Stimulated activated CD4-positive, alpha-beta T cell treated with anti-CD3 and anti-CD28 coated beads, Interleukin-15, amount 100 ng/mL, for 24 hours (primary cell): ENCODE measurements at places on chromosomes 3 and 15.

DNA sequence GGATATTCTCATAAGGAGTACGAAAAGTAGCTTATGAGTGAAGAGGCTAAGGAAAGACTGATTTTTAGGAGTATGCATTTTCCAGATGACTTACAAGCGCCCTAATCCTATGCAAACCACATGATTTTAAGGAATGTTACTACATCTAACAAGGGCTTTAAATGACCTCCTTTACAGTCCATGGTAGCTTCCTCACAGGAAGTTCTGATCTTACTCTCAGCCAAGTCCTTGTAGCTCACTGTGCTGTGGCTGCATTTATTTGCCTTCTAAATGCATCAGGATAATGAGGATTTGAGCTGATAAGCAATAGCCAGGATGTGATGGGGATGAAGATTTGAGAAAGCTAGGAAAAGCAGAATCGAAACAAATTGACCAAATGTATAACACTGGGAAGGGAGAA is 896.0 kb downstream of the MCTP2 start:
- DNase-seq = no peak

DNA sequence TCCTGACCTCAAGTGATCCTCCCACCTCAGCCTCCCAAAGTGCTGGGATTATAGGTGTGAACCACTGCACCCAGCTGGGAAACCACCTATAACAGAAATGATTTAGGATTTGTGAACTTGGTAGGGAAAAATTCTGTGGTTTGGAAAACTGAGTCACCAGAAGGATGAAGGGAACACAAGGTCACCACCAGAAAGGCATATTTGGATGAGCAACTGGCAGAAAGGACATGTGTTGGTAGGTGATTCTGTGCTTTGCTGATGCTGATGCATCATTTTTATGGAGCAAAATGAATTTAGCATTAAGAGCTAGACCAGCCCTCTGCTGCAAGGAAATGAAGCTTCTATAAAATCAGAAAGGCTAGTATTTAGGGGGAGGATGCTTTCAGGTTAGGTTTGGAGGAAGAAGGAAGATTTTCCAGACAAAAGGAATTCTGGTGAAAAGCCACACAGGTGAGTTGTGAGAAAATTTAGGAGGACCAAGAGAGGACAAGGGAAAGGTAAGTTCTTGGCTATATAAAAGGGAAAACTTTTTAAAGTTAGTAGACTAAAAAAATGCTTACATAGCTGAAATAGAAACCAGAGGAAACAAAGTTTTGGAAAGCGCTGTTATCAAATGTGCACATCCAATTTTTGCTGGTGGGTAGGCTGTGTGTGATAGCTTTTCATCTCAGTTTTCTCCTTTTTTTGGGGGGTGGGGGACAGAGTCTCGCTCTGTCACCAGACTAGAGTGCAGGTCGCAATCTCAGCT is 3.6 kb downstream of the PXK start:
- no peak for DNase-seq

DNA sequence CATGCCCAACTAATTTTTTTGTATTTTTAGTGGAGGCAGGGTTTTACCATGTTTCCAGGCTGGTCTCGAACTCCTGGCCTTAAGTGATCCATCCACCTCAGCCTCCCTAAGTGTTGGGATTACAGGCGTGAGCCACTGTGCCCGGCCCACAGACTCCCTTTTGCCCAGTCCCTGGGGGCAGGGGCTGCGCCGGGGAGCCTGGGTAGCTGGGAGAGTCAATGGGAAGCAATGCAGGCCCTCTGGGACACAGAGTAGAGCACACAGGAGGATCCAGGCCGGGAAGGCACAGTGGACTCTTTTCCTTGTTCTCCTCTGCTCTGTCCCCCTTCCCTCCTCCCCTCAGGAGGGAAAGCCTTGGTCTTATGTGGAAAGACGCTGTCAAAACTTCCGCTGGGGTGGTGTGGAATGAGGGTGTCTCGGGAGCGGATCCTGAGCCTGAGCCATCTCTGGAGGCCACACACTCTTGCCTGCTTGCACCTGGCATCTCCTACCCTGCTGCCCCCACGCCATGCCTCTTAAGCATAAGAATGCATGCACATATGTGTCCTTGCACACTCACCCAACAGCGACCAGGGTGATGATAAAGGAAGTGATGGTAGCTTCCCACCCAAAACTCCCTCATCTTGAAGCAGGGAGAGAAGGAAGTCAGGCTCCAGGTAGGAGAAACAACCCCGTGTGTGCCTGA is 11.9 kb upstream of the PRKCD start:
- DNase-seq = no peak

DNA sequence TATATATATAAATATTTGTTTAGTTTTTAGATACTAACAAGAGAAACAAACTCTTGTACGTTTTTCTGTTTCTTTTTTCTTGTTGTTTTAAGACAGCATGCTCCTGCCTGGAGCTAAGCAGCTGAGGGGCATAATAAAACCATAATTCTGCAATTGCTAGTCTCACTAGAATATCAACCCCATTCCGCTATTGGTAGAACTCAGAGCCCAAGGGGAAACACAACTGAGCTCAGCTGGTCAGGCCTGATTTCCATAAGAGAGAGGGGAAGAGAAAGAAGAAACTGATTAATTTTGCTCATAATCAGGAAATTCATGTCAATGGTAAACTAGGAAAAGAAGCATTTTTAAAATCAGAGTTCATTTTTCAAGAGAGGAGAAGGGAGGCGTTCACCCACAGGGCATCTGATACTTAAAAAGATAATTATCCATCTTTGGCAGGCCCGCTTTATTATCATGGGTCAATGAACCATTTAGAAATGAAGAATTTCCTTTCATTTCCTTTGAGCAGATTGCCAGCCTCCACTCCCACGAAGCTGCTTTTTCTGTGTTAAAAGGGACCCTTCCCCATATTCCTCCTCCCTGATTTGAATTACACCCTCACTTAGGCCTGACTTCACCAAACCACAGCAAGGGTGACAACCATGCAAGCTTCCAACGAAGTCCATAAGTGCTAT is 965.3 kb upstream of the CFAP20DC start:
- DNase-seq = no peak

DNA sequence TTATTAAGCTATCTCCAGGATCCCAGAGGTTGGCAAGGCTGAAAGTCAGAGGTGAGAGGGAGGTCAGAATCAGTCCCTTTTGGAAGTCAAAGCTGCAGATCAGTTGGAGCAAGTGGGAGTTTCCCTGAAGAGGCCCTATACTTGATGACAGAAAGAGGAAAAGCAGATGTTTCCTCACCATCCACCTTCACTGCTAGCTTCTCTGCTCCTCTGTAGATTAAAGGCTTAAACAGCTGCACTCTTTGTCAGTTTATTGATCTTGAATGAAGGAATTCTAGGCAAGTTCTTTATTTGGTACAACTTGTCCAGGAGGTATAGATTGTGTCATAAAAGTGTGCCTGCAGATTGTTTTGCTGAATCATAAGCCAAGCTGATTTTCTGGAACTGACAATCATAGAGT is 408.2 kb upstream of the TGFBR2 start:
- no peak for DNase-seq

GRCh38 chr3:186383026-186383993 is 21.3 kb upstream of the DGKG start:
- no peak for DNase-seq
